ENCODE measurements at places on chromosomes 7 and 10. TPM values are rescaled to one million over a fixed set of nuclear protein-coding genes. Genes with fewer than 3 reads are reported as not detected.

GRCh38 chr7:124713086-124713485 is 52.5 kb downstream of the GPR37 start:
- no peak for DNase-seq

GRCh38 chr7:92720604-92721350 is 115.6 kb downstream of the CDK6 start:
- no peak for DNase-seq

DNA sequence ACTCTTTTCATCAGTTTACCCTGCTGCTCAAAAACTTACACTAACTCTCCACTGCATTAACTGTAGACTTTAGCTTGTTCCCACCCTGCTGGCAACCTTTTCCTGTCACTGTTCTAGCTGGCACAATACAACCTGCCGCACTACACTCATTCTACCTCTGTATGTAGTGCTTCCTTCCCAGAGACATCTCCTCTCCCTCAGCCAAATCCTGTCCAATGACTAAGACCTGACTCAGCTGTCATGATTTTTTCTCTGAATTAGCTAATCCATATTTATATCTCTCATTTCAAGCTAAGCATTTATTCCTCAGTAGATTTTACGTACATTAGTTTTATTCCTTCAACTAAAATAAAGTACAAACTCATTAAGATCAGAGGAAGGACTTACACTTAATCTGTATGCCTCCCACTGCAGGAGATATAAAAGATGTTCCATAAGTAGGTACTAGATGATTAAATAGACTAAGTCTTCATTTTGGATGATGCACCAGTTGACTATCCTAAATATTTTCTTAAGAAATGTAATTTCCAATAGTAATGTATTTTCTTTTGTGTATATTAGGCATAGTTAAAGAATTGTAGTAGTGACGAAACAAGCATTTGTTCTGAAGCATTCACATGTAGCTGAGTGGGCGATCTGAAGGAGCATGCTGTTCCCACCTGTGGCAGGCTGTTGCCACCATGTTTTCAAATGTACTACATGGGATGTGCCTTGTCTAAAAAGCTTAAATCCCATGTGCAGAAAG is 189.1 kb downstream of the SKAP2 start:
- DNase-seq: no peak

GRCh38 chr10:44557596-44558191 is 172.8 kb upstream of the CXCL12 start:
- DNase-seq: no peak

DNA sequence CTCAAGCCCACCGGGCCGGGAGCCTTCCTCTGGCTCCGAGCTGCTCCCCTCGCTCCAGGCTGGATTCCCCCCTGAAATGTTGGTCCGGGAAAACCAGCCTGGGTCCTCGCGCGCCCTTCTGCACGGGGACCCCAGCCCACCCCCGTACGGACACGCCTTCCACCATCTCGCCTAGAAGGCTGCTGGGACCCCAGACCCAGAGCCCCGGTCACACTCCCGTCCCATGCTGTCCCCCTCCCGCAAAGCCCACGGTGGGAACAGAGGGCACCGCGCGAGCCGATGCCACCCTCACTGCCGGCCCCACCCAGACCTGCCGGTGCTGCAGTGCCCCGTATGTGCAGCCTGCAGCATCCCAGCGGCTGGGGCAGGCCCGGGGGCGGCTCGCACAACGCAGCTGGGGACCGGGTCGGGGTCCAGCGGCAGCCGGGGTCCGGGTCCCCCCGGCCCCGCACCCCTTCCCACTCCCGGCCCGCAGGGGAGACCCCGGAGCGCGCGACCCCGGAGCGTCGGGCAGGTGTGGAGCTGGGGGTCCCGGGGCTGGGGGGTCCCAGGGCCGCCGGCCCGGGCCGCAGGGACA is 871 bp downstream of the SPOCK2 start:
- DNase-seq: no peak

- no peak for DNase-seq
Observed at GRCh38 chr7:3518546-3518945, 217.5 kb downstream of the SDK1 start.

DNA sequence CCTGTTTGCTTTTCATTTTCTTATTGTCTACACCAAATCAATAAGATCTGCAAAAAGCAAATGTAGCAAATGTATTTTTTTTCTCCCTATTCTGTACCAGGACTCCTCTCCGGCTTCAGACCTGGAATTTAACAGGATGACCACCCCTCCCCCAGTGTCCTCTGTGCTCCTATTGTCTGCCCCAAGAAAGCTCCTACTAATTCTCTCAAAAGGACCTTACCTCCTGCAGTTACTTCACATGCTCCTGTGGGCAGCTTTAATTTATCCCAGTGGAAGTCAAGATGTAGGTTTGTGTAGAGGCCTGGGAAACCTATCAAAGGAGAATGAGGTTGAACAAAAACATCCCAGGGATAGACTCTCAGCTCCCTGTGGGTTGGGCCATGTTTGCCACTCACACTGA is 31.3 kb downstream of the PLXNA4 start:
- no peak for DNase-seq

DNA sequence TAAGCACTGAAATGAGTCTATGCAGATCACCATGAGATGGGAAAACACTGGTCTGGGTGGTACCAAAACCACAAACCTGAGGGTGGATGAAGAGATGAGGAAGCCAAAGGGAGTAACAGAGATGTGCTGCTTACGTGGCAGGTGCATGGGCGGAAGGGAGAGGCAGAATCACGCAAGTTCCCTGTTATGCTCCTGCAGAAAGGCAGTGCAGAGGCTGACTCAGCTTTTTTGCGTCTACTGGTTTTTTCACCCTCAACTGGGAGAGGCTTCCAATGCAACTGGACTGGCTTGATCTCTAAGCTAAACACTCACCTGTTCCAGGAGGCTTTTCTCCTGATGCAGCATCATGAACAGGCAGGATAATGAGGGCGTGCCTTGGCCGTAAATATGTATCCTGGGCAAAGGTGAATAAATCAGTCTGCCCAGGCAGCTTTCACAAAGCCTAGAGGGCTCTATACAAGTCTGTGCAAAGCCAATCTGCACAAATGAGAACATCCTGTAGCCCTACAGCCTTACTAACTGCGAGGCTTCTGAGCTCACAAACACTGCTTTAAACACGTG is 95.4 kb upstream of the AFAP1L2 start:
- DNase-seq: peak; percentile 56

DNA sequence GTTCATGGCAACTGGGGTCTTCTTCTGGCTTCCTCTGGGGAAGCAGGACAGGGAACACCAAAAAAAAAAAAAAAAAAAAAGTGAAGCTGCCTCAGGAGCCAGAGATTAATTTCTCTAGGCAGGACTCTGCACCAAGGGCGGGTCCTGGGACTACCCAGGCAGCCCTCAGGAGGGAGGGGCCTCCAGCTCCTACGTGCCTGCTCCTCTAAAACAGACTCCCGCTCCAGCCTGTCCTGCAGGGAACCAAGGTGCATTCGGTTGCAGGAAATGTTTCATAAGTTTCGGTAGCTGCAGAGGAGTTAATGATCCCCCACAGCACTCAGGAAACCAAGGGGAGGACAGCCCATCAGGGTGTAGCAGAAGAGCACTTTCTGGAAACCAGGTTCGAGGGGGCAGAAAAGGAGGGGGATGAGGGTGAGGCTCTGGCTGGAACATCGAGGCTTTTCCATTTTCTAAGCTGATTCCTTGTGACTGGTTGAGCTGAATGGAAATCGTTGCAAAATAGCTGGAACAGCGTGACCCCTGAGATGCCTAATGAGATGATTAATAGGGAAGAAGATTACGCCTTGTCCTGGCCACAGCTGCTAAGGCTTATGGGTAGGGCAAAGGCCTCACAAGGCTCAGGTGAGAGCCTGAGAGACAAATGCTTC is 84.2 kb downstream of the STRA8 start:
- DNase-seq: no peak

GRCh38 chr10:99855479-99856071 is 73.1 kb downstream of the ABCC2 start:
- DNase-seq: no peak

GRCh38 chr10:78579995-78580394 is 488.8 kb upstream of the ZMIZ1 start:
- no peak for DNase-seq

- no peak for DNase-seq
Observed at GRCh38 chr10:75297021-75297599, 61.4 kb upstream of the COMTD1 start.

DNA sequence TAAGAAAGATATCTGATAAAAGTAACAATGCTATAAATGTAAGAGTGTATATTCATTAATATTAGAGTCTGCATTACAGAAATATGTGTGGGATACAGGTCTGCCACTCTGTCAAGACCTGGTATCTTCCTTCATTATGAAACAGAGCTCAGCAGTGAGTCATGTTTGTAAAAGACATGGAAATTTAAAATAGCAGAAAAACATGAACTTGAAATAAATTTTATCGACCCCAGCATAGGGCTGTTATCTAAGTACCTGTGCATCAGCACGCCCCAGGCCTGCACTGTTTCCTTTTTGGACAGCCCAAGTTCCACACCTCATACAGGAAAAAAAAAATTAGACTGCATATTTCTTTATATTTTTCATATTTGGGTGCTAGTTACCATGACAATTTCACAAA is 58.0 kb upstream of the ZPBP start:
- DNase-seq: no peak

GRCh38 chr10:98408799-98409198 is 6.2 kb downstream of the PYROXD2 start:
- no peak for DNase-seq

GRCh38 chr7:95737828-95738505 is 34.4 kb upstream of the DYNC1I1 start:
- no peak for DNase-seq

DNA sequence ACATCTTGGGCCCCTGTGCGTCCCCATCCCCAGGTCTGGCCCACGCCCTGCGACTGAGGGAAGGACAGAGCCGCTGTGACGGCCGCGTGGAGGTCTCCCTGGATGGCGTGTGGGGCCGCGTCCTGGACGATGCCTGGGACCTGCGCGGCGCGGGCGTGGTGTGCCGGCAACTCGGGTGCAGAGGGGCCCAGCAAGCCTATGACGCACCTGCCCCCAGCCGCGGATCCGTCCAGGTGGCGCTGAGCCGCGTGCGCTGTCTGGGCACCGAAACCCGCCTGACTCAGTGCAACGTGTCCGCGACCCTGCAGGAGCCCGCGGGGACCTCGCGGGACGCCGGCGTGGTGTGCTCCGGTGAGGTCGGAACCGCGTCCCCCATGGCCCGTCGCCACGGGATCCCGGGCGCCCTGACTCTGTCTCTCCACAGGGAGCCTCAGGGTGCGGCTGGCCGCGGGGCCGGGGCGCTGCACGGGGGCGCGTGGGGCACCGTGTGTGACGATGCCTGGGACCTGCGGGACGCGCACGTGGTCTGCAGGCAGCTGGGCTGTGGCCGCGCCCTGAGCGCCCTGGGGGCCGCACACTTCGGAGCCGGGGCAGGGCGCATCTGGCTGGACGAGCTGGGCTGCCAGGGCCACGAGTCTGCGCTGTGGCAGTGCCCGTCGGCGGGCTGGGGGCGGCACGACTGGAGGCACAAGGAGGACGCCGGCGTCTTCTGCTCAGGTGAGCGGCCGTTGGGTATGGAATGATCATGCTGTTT is 5.9 kb downstream of the SCART1 start:
- DNase-seq: peak; percentile 45

- DNase-seq: no peak
Observed at GRCh38 chr7:101608772-101609713, 20.1 kb downstream of the MYL10 start.

DNA sequence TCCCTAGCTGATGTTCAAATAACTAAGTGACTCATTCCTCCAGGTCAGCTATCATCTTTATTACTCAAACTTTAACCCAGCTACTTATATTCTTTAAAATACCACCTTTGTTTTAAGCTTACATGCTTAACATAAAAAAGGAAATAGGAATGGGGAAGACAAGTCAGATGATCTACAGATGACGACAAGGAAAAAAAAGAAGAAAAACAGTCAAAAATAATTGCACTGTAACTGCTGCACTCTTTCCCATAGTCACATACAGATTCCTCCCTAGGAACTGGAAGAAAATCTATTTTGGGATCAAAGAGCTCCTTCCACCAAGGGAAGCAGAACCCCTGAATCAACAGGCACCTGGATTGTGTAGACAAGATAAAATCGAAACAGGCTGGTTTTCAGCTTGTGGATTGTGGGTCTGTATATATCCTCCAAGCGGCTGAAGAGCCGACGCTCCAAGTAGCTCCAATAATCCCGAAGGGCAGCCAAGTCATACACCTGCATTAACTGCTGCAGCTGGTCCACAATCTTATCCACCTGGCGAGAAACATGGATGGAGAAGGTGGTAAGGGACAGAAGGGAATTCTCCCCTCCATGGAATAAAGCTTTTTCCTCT is 2.0 kb downstream of the WDR91 start:
- no peak for DNase-seq

DNA sequence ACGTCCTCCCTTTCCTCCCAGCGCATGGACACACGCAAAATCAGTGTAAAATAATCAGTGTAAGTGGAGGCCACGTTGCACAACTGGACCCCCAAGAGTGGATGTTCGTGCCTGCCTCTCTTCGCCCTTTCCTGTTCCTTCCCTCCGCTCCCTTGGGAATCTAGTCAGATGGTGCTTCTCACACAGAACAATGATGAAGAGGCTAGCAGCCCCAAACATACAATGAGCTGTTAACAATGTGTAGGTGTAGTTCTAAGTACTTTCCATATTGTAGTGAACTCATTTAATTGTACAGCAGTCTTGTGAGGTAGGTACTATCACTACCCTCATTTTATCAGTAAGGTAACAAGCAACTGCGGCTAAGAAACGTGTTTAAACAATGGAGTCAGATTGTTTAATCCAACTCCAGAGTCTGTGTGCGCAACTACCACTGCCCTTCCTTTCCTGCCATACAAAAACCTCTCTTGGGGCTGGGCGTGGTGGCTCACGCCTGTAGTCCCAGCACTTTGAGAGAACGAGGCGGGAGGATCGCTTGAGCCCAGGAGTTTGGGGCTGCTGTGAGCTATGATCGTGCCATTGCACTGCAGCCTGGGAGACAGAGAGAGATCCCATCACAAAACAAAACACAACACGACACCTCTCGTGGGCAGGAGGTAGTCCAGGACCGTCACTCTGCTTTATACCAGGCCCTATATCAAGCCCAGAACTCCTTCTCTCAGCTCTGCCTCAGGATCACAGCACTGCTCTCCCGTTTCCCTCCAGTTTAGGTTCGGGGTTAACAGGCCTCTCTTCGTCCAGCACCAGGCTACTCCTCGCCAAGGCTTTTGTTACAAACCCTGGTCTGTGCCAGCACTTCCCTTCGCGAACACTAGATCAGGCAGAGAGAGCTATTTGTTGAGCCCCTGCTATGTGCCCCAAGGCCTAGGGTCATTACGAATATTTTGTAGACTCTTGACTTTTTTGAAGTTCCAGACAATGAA is 1.1 kb downstream of the FKBP9 start:
- DNase-seq: no peak

DNA sequence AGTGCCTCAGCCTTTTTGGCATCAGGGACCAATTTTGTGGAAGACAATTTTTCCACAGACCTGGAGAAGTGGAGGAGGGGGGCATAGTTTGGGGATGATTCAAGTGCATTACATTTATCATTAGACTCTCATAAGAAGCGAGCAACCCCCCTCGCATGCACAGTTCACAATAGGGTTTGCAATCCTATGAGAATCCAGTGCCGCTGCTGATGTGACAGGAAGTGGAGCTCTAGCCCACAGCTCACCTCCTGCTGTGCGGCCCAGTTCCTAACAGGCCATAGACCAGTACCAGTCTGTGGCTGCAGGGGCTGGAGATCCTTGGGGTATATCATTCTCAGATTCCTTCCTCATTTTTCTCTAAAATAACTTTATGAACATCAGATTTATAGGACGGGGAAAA is 50.8 kb downstream of the ATAD1 start:
- no peak for DNase-seq

The USP54 gene
- total RNA-seq: 4.6 TPM

The GRM3 gene
- not detected for total RNA-seq

The EN2 gene
- total RNA-seq: not detected

The CYP2C9 gene
- not detected for total RNA-seq
